ENCODE measurements at places on chromosomes 2 and 18.

GRCh38 chr2:12167525-12168317, 421.3 kb downstream of the LPIN1 start:
- DNase-seq, result no peak

- no peak for DNase-seq
Observed at GRCh38 chr2:232200195-232200594, 178.4 kb upstream of the ALPP start.

DNA sequence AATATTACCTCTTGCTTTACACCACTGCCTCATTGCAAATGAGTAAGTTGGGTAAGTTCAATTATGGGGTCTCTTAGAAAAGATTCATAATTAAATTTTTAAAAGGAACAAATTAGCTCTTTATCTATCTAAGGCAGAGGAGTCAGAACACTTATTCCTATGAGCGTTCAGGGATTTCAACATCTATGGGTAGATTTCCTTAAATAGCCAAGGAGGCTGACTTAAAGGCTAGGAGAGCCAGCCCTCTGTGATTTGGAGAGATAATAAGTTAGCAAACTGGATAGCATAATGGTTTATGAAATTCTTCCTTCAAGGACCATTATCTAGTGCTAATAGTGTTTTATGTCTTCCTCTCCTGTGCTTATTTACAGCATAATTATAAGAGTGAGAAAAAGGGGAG, 387.7 kb downstream of the STK39 start:
- no peak for DNase-seq

DNA sequence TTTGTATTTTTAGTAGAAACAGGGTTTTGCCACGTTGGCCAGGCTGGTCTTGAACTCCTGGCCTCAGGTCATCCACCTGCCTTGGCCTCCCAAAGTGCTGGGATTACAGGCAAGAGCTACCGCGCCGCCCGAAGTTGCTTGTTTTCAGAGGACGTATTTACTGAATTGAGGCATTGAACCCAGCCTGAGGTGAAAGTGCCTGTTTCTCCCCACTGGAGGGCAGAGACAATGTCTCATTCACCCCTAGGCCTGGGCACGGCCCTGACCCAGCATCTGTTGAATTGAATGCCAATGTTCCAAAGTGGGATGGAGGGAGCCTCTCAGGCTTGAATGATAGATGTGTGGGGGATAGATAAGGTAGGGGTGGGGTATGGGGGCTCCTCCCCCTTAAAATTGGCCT, 4.5 kb upstream of the TMBIM1 start:
- no peak for DNase-seq

GRCh38 chr2:138620431-138620830, 118.9 kb downstream of the SPOPL start:
- DNase-seq, result no peak

DNA sequence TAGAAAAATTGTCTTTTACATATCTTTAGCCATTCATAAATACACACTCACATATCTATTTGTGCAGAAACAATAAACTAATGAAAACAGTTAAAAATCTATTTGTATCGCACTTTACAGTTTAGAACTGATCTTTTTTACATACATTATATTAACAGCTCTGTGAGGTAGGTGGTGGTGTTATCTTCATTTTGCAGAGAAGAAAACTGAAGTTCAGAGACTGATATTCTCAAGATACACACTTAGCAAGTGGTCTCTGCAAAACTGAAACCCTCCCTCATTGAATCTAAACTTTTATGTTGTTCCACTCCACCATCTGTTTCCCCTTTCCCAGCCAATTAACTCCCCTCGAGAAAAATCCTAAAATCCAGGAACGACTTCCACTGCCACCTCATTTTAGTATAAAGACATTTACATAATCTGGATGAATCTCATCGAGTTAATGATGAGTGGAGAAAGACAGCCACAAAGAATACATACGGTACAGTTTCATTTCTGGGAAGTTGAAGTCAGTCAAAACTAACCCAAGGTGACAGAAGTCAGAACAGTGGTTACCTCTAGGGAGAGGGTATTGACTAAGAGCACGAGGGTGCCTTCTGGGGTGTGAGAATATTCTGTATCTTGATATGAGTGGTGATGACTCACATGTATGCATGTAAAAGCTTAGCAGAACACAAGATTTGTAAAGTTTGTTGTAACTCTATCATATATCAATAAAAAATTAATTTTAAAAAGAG, 524.2 kb upstream of the TCF4 start:
- no peak for DNase-seq

- no peak for DNase-seq
Observed at GRCh38 chr2:129050101-129050500, 731.4 kb upstream of the HS6ST1 start.

DNA sequence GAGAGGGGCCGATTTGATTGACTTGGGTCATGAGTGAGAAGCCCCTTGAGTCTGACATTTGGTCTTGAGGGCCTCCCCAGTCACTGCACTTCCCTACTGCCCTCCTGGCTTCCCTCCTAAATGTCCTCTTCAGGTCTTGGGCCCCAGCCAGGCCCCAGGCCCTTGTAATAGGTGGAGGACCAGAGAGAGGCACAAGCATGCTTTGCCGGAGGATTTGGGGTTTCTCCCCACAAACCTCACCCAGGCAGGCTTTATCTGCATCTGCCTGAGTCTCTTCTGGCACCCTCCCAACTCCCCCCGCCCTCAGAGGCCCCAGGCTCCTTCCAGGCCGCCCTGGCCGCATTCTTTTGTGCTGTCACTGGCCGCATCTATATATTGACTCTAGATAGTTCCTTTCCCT, 270.7 kb downstream of the HAUS1 start:
- DNase-seq, result no peak

Data from 8988T (cell line).